ENCODE measurements at places on chromosomes 6 and 20.

GRCh38 chr6:74973591-74973990 is 232.3 kb downstream of the COL12A1 start:
- no peak for DNase-seq

GRCh38 chr20:49282584-49283171 is 4.8 kb upstream of the ZNFX1 start:
- peak; percentile 56 for DNase-seq

DNA sequence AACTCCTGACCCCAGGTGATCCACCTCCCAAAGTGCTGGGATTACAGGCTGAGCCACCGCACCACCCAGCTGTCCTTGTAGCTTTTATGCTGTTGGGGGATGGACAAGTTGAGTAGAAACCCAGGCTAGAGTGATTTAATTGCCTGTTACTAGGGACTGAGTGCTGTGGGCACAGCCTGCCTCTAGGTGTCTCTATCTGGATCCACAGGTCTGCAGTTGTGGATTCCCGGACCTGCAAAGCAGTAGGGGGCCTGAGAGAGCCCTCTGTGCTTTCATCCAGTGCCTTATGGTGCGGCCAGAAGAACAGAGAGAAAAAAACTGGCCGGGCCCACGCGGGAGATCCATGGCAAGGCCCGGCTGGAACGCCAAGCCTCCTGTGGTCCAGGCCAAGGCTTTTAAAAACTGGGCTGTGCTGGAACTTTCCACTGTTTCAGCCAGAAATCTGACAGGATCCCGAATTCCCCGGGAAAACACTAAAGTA is 5.2 kb downstream of the SIRPA start:
- no peak for DNase-seq

DNA sequence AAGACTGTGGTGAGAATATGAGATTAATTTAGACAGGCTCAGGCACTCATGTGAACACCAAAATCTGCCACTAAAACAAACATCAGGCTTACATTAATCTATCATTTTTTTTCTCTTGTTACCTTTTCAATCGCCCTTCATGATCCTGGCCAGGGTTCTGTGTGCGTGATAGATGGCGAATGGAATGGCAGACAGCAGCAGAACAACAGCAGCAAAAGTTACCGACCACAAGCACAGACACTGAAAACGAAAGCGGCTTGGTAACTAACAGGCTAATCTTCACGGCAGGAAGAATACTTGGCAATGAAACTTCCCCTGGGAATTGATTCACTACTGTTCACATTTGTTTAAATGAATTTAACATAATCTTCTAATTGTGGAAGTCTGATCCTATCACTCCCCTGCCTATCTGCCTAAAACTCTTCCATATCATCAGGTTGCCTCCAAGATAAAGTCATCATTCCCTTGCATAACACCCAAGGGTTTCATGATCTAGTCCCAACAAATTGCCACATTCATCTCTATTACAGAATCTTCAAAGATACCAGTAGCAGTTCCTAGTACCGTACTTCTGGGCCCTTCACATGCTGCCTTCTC is 28.7 kb downstream of the PTPRK start:
- no peak for DNase-seq

- no peak for DNase-seq
Measured at GRCh38 chr20:18978311-18978710, 164.7 kb downstream of the SCP2D1 start.

GRCh38 chr6:95084867-95085266 is 492.5 kb upstream of the MANEA start:
- no peak for DNase-seq

DNA sequence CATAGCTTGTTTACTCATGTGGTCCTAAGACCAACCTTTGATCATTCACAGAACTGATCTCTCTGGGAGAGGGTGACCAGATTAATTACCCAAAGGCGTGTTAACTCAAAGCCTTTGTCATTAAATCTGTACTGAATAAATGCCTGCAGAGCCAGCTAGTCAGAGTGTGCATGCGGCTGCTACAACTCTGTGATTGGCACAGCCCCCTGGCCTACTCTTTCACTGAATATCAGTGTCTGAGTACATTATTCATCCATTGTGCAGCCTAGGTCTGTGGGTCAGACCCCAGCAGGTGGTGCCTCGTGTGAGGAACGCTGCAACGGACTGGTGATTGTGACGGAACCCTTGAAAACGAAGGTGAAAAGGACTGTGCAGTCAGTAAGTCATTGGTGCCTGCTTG is 663.6 kb downstream of the PHF3 start:
- DNase-seq: no peak

- DNase-seq: no peak
Measured at GRCh38 chr20:62201173-62202082, 18.6 kb downstream of the MTG2 start.

DNA sequence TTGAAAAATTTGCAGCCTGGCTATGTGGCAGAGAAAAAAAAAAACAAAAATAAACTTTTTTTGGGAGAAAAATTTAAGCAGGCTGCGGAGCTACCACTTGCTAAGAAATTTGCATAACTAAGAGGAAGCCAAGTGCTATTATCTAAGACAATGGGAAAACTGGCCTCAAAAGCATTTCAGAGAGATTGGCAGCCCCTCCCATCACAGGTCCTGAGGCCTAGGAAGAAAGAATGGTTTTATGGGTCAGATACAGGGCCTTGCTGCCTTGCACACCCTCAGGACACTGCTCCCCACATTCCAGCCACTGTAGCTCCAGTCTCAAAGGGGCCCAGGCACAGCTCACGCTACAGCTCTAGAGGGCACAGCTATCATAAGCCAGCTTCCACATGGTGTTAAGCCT is 777.9 kb downstream of the TENT5A start:
- no peak for DNase-seq

DNA sequence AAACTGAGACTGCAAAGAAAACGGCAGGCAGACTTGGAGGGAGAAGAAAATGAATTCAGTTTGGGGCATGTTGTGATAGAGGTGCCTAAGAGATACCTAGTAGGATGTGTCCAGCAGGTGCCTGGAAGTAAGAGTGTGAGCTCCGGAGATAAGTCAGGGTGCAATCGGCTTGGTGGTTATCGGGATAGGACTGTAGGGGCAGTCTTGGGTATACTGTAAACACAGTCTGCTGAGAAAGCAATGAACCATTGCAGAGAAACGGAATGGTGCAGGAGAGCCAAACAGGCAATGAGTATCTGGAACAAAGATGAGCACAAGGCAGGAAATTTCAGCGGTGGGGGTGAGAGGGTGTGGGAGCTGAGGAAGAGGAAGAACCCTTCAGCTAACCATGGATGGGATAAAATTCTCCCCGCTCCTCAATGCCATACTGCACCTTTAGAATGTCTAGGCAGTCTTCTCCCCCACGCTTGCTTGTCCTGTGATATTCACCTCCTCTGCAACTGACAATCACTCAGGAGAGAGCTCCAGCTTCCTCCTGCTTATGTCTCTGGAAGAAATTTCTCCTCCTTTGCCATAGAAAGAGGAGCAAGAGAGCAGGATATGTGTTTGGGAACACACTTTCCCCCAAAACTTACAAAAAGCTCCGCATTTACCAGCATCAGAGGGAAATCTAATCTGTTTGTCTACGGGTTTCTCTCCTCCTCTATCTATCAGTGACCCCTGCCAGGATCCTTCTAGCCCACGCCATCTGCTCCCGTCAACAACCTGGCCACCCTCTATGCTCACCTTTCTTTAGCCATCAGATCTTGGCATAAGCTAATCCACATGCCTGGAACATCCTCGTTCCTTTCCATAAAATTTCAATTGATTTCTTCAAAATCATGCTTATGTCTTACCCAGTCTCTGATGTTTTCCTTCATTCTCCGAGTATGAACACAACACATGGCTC is 381.7 kb upstream of the JARID2 start:
- no peak for DNase-seq

DNA sequence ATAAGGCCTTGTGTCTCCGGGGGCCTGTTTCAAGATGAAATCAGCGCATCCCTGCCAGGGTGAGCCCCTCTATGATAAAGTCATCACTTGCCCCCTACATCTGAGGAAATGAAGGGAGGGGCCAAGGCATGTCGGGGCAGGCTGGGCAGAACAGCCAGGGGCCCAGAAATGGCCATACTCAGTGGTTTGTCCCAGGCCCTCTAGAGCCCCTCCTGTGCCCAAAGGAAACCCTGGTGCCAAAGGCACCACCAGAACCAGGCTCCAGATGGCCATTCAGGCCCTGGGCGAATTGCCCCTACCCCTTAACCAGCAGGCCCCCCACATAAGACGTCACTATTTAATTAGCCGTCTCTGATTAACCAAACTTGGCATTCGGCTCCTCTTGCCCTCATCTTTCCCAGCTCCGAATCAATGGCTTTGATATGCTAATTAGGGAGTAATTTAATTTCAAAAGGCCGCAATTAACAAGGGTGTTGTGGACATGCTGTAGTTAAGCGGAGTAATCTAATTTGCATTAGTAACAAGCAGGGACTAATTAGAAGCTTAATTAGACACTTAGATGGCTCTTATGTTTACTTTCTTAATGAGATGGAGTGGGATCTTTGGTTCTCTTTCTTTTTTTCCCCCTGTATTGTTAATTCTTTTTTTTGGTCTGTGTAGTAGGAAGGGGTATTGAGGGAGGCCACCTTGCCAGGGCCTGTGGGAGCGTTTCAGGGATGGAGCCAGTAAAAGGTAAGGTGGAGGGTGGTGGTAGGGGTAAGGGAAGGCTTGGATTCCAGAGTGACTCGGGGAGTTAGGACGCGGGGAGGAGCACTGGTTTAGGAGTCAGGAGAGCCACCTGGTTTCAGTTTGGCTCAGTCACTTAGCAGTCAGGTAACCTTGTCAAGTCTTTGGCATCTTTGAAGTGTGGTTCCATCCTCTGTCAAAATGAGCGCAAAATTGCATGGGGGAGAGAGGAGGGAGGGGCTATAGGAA is 9.4 kb downstream of the FOXP4 start:
- no peak for DNase-seq

GRCh38 chr6:143333749-143334520 is 116.6 kb downstream of the ADAT2 start:
- no peak for DNase-seq

DNA sequence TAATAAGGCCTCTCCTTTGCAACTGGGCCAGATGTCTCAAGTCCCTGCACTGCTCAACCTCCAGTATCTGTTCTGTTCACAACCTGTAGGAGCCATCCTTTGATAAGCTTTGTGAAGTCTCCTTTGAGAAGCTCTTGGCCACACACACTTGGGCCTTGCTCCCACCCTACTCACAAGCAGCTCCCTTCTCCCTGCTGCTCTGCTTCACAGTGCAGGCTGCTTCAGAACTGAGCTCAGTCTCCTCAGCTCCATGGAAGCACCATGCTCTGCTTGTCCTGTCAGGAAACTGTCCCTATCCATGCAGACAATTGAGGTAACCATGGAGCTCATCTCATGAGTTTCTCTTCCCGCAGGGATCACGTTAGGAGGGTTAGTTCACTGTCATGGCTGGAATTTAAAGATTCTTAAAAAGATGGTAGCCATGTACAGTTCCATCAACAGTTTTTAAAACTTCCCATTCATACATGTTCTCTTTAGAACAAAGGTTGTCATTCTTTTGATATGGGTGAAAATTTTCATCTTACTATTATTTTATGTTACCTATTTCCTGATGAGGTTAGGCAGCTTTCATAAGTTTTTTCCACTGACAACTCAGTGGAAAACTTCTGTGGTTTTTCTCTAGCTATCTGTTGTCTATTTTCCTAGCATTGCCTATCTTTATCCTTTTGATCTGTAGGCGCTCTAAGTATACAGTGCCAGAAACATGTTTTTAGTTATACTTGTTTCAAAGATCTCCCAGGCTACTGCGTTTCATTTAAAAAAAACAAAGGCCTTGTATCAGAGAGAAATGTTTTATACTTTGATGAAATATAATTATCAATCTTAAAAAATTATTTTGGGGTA is 62.6 kb downstream of the AK9 start:
- no peak for DNase-seq
